ENCODE measurements at places on chromosomes 2 and 18. TPM values are rescaled to one million over a fixed set of nuclear protein-coding genes. Genes with fewer than 3 reads are reported as not detected.

GRCh38 chr2:133867166-133867565 is 298.9 kb upstream of the NCKAP5 start:
- no peak for DNase-seq

GRCh38 chr2:63562751-63563150 is 25.5 kb downstream of the WDPCP start:
- DNase-seq = no peak

DNA sequence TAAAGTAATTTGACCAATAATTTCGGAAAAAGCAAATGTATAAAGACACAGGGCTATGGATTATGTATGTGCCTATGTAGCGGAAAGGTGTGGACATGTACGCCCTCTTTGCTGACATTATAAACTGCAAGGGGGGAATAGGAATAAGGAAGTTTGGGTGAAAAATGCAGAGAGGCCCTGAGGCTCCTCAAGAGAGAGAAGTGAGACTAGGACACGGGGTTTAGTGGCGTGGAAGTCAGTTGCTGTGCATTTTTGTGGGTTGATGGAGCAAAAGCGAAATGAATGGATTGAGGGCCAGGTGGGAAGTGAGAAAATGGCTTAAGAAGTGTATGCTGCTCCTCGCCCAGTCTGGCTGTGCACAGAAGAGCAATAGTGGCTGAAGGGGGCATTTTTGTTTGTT is 96.2 kb upstream of the B3GNT7 start:
- DNase-seq = no peak

The CAVIN2 gene
- total RNA-seq = 26.0 TPM

The LRRTM1 gene
- 7.9 TPM for total RNA-seq

The SCN3A gene
- 0.60 TPM for total RNA-seq

DNA sequence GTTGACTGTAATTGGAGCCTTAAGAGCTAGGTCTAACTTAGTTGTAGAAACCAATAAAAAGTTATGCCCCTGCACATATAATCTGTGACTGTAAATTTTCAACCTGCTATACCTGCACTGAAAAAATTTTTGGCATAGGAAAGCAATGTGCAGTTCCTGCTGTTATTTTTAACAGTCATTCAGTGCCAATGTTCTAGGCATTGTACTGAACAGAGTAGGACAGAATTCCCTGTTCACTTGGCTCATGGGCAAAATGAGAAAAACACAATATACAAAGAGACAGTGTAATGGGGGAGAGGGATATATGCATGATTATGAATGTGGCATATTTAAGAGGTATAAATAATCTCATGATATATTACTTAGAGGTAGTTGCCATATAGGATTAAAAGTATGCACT is 458.0 kb downstream of the TGIF1 start:
- DNase-seq = no peak

GRCh38 chr18:36314754-36315153 is 17.2 kb downstream of the FHOD3 start:
- no peak for DNase-seq

GRCh38 chr2:168529900-168530561 is 74.0 kb downstream of the CERS6 start:
- no peak for DNase-seq

The MC5R gene
- total RNA-seq = not detected

DNA sequence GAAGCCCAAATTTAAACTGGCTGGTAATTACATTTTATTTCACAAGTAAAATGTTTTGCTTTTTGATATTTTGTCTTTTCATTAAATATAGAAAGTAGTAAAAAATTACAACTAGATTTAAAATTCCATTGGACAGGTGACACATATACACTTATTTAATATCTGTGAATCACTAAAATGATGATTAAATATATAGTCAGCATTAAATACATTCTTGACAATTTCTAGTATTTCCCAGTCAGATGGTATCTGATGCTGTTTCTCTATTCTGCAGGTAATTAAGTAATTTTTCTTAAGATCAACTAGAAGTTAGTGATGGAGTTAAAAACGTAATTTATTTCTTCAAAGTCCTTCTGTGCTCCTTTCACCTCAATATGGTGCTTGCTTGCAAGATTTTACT is 237.8 kb downstream of the LRRTM4 start:
- no peak for DNase-seq

- no peak for DNase-seq
Measured at GRCh38 chr2:136344339-136344738, 226.4 kb upstream of the CXCR4 start.

The GREB1L gene
- total RNA-seq = not detected

- no peak for DNase-seq
Measured at GRCh38 chr18:63073481-63073880, 246.1 kb downstream of the BCL2 start.

DNA sequence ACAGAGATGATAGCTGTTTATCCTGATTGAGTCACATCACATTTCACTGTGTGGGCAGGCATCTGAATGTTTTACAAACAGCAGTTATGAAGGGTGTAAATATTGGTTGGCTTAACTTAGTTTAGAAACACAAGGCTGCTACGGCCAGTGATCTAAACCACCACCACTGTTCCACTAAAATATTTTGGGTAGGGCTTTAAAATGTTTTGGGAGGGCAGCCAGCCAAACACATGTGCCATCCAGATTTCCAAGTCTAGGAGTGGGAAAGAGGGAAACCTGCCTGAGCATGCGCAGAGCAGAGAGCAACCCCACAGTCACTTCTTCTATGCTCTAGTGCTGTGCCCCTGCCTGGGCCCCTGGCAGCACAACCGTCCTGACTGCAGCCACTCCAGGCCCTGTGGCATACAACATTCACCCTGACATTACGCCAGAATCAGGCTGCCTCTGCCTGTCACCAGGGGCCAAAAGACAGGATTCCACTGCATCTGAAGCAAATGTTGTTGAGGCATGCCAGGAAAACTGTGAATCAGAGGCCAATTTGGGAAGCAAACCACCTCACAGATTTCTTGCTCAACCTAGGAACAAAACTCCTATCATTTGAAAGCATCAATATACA is 74.8 kb upstream of the COL5A2 start:
- peak; percentile 13 for DNase-seq

DNA sequence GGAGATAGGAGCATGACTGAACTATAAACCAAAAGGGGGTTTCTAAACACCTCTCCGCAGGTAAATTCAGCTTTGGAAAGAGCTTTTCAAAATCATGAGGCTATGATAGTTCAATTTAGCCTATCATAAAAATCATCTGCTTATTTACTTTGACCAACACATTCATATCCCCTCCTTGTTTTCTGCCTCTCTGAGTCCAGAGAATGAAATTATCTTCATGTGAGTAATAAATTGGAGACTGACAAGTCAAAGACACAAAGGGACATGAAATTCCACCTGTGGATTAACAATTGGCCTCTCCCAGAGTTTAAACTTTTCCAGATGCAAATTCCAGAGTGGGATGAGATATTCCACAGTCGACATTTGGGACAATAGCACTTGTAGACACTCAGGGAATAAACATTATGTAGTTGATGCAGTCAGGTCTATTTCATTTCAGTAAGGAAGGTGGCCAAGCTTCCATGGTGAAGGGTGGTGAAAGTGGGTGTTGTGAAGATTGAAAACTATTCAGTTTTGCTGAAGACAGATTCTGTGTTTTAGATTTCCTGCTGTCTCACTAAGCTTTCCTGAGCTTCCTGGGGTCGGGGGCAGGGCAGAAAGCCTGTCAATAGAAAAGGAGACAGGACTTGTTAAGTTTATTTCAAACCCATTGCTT is 84.7 kb downstream of the CDC42EP3 start:
- no peak for DNase-seq

- no peak for DNase-seq
Measured at GRCh38 chr2:172249986-172250385, 147.3 kb upstream of the DLX2 start.

DNA sequence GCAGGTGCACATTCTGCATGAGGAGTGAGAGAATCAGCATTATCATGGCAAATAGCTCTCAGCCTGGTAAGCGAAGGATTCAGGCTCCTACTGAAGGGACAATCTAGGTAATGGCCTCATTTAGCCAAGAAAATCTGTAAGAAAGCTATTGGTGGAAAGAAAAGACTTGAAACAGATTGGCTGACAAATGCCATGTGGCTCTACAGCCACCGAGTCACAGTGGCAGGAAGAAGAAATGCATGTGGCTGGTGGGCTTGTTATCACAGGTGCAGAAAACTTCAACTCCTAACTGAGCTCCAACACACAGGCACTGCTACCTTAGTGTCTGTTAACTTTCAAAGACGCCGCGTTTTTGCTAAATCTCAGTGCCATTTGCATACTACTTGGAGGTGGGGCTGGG is 60.6 kb upstream of the REV1 start:
- no peak for DNase-seq

The GAL3ST2 gene
- total RNA-seq = 50.8 TPM

DNA sequence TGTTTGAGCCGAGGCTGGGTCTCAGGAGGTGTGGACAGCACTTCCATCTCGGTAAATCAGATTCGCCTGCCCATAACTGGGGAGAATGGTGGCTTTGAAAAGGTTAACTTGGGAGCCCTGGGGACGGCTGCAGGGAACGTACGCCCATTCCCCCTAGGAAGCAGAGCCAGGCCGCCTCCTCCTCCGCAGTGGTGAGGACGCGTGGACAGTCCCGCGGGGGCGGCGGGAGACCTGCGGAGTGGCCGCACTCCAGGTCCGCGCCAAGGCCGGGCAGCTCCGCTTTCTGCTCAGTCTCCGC is 845 bp upstream of the MYCN start:
- peak; percentile 66 for DNase-seq

GRCh38 chr2:38617301-38617700 is 14.6 kb upstream of the HNRNPLL start:
- no peak for DNase-seq
